Activated T-cell treated with anti-CD3 and anti-CD28 coated beads, Interleukin-2, amount 50 U/mL, for 72 hours (primary cell): ENCODE measurements at places on chromosomes 4 and X. TPM values are rescaled to one million over a fixed set of nuclear protein-coding genes. Genes with fewer than 3 reads are reported as not detected.

The CLNK gene
- total RNA-seq = 0.05 TPM

GRCh38 chr4:112277705-112278448, 7.8 kb downstream of the TIFA start:
- peak overlapping the region; percentile 40 for H3K4me3 ChIP-seq
- peak overlapping the region; percentile 46 for H3K27ac ChIP-seq
- peaks cover 94% of the 10 kb centered on the region for H3K4me1 ChIP-seq

The KDR gene
- total RNA-seq = not detected

GRCh38 chrX:153726286-153727122, 1.8 kb downstream of the ABCD1 start:
- H3K36me3 ChIP-seq = peaks cover 3% of the 10 kb centered on the region
- peak overlapping the region; percentile 67 for H3K4me3 ChIP-seq
- peak; percentile 29 for DNase-seq
- peaks cover 8% of the 10 kb centered on the region for H3K27me3 ChIP-seq
- H3K27ac ChIP-seq = peak overlapping the region; percentile 33

- H3K4me1 ChIP-seq = no peaks in the 10 kb centered on the region
- no peak overlapping the region for H3K27ac ChIP-seq
- peaks cover 16% of the 10 kb centered on the region for H3K27me3 ChIP-seq
- no peak for DNase-seq
- no peaks in the 10 kb centered on the region for H3K36me3 ChIP-seq
- no peak overlapping the region for H3K4me3 ChIP-seq
These were observed 8.6 kb downstream of the SRPX start for GRCh38 chrX:38211891-38212635.

DNA sequence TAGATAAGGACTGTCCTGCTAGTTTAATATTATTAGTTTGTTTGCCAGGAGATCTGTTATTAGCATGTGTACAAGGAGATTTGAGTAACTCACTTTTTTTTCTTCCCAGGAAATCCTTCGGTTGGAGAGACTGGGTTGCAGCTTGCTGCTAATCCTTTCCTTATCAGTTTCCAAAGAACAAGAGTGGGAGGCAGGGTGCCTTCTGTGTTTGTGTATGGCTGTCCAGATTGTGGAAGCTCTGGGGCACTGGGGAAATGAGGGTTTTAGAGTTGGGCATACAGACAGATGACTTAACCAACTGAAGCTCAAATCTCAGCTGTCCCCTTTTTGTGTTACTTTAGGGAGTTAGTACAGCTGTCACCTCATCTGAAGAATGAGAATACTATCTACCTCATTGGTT, 12.6 kb upstream of the SUPT20HL1 start:
- H3K27me3 ChIP-seq = peaks cover 7% of the 10 kb centered on the region
- no peak overlapping the region for H3K4me3 ChIP-seq
- no peak for DNase-seq

The GLUD2 gene
- total RNA-seq = 0.26 TPM

- no peak overlapping the region for H3K4me3 ChIP-seq
- H3K27ac ChIP-seq = no peak overlapping the region
- no peaks in the 10 kb centered on the region for H3K4me1 ChIP-seq
- H3K27me3 ChIP-seq = peaks cover 19% of the 10 kb centered on the region
These were observed 27.3 kb downstream of the C4orf46 start for GRCh38 chr4:158644356-158644755.

The VCX3B gene
- not detected for total RNA-seq

The CFP gene
- 9.5 TPM for total RNA-seq

The NPY2R gene
- total RNA-seq = not detected

DNA sequence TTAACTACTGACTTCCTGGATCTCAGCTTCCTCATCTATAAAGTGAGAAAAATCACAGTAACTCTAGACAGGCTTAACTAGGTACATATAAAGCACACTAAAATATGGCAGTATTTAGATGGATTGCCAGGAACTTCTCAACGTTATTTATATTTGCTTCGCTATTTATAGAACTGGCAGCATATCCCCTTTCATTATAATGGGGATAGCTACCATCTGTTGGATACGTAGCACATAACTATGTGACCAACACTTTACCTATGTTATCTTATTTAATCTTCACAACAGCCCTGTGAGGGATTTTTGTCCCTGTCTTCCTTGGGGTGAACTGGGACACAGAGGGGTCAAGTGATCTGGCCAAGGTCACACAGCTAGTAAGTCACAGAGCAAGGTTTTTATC, 64.6 kb downstream of the ENPEP start:
- H3K27ac ChIP-seq = no peak overlapping the region
- DNase-seq = no peak
- no peak overlapping the region for H3K4me3 ChIP-seq
- peaks cover 17% of the 10 kb centered on the region for H3K27me3 ChIP-seq
- peaks cover 1% of the 10 kb centered on the region for H3K36me3 ChIP-seq

- H3K27me3 ChIP-seq = no peaks in the 10 kb centered on the region
- no peak overlapping the region for H3K27ac ChIP-seq
- no peak for DNase-seq
- no peaks in the 10 kb centered on the region for H3K36me3 ChIP-seq
These were observed 921.9 kb upstream of the DIAPH2 start for GRCh38 chrX:95762716-95763115.
